ENCODE measurements at places on chromosomes 6 and 20.

DNA sequence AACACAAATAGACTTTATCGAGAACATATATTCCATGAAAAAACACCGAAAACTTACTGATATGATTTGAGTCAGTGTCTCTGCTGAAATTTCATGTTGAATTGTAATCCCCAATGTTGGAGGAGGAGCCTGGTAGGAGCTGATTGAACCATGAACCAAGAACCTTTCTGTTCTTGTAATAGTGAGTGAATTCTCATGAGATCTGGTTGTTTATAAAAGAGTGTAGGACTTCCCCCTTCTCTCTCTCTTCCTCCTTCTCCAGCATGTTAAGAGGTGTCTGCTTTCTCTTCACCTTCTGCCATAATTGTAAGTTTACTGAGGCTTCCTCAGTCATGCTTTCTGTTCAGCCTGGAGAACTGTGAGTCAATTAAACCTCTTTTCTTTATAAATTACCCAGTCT lies 1289.3 kb upstream of the CITED2 start:
- DNase-seq: no peak

DNA sequence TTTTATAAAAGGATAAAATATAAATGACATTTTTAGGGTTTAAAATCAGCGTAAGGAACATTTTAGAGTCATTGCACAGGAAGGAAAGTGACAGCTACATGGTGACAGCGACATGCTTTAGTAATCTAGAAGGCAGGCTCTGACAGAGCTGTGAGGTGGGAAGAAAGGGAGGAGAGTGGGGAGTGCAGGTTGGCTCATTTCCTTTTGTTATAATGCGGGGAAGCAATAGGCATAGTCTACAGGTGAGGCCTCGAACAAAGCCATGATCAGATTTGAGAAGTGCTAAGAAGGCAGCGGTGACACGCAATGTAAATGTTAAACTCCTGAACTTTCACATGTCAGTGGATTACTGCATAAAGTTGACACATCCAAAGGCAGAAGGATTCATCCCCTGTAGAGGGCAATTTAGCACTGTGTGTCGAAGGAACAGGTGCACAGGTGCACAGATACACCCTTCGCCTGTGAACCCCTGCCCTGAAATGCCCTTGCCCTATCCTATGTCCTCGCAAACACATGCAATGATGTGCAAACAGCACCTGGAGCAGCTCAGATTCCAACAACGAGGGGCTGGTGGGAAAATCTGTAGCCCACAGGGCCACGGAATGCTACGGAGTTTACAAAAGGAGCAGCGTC lies 32.4 kb upstream of the SMOC2 start:
- DNase-seq: no peak

DNA sequence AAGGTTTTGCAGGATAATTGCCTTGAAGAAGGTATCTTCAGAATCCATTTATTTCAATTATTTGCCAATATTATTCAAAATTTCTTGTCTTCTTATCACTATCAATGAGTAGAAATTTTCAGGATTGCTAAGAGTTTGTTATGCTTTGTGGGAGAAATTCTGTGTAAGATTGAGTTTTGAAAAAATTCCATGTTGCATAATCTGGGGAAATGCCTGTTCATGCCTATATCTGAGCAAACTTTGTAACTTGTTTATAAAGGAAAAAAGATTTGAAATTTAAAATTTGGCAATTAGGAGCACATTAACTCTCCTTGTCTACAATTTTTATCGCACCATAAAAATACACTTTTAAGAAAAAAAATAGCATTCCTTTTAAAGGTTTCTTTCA lies 39.8 kb upstream of the EDN1 start:
- no peak for DNase-seq

GRCh38 chr6:73375216-73375615 lies 5.5 kb upstream of the OOEP start:
- no peak for DNase-seq

GRCh38 chr6:34022250-34022872 lies 123.5 kb downstream of the GRM4 start:
- DNase-seq: no peak

- DNase-seq: no peak
Measured at GRCh38 chr6:150140236-150140969, 2.4 kb upstream of the PPP1R14C start.

GRCh38 chr6:87684895-87685654 lies 17.0 kb downstream of the AKIRIN2 start:
- DNase-seq: no peak

DNA sequence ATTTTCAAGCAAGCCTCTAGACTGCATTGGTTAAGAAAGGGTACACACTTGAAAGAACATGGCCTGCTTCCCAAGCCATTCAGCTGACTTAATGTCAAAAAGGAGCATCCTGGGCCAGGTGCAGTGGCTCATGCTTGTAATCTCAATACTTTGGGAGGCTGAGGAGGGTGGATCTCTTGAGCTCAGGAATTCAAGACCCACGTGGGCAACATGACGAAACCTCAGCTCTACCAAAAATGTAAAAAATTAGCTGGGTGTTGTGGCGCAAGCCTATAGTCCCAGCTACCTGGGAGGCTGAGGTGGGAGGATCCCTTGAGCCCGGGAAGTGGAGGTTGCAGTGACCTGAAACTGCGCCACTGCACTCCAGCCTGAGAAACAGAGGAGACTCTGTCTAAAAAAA lies 26.9 kb upstream of the NT5E start:
- DNase-seq: no peak

All from activated CD4-positive, alpha-beta T cell treated with anti-CD3 and anti-CD28 coated beads for 24 hours (primary cell).